ENCODE measurements at places on chromosomes 2 and 18.

DNA sequence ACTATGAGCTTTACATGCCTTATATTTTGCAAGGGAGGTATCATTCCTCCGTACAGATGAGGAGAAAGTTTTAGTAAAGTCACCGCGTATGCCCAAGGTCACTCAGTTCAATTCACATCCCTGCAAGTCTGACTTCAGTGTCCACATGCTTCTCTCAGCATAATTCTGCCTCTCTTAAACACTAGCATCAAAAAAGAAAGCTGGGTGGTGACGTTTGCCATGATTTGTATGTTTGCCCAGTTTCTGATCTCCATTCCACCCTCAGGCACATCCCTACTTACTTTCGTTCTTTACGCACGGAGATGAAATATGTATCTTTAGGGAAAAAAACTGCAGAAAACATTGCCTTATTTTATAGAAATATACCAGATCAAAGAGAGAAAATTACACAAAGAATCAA lies 129.2 kb upstream of the PTPRM start:
- no peak for DNase-seq

DNA sequence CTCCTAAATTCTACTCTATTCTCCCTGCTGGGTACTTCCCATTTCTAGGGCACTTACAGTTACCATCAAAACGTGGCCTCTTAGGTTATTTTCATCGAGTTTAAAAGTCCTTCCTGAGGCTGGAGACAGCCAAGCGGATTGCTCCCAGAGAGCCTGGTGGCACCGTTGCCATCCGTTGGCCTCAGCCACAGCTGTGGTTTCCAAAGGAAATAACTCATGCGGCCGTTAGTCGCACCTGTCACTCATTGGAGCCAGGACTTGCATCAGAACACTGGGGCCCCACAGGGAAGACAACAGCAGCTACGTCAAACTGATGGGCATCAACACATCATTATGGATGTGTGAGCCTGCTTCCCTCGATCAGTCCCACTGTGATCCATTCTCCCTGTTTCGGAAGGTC lies 453.4 kb downstream of the BCL11A start:
- no peak for DNase-seq

DNA sequence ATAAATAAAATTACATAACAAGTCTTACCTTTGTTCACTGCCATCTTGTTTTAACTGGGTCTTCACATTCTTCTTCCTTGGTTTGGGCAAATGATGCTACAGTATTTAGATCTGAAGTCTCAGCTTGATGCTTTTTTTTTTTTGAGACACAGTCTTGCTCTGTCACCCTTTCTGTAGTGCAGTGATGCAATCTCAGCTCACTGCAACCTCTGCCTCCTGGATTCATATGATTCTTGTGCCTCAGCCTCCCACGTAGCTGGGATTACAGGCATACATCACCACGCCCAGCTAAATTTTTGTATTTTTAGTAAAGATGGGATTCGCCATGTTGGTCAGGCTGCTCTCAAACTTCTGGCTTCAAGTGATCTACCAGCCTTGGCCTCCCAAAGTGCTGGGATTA lies 53.2 kb upstream of the MAT2A start:
- DNase-seq: no peak

DNA sequence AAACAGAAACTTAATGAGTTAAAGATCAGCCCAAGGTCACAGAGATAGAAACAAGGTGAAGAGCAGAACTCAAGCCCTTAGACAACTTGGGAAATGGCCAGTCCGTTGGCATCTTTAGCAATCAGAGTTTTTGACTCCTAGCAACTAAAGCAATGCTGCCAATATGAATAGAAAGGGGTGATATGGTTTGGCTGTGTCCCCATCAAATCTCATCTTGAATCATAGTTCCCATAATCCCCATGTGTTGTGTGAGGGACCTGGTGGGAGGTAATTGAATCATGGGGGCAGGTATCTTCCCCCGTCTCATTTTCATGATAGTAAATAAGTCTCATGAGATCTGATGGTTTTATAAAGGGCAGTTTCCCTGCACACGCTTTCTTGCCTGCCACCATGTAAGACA lies 170.2 kb downstream of the DDX1 start:
- DNase-seq: no peak

GRCh38 chr18:79552696-79553095 lies 126.9 kb upstream of the CTDP1 start:
- no peak for DNase-seq

DNA sequence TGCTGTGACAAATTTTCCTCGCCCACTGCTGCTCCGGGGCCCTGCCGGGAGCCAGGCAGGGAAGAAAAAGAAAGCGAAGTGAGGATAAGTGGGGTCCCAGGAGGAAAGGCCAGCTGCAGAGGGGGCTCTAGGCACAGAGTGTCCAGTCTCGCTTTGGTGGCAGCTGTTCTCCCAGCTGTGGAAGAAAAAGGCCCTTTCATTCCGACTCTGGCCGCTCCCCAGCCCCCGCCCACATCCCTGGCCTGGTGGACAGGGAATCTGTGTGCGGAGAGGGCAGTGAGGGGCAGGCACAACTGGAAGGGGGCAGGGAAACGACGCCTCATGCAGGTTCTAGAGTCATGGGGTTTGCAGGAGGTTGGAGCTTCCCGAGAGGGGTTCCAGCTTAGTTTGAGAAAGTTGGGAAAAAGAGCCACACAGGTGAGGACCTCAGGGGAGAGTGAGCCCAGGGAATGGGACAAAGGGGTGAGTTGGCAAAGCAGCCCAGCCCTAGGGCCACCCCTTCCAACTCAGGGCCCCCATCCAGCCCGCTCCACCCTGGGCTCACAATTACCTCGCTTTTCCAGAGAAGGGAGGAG lies 1.8 kb downstream of the RTKN start:
- no peak for DNase-seq

DNA sequence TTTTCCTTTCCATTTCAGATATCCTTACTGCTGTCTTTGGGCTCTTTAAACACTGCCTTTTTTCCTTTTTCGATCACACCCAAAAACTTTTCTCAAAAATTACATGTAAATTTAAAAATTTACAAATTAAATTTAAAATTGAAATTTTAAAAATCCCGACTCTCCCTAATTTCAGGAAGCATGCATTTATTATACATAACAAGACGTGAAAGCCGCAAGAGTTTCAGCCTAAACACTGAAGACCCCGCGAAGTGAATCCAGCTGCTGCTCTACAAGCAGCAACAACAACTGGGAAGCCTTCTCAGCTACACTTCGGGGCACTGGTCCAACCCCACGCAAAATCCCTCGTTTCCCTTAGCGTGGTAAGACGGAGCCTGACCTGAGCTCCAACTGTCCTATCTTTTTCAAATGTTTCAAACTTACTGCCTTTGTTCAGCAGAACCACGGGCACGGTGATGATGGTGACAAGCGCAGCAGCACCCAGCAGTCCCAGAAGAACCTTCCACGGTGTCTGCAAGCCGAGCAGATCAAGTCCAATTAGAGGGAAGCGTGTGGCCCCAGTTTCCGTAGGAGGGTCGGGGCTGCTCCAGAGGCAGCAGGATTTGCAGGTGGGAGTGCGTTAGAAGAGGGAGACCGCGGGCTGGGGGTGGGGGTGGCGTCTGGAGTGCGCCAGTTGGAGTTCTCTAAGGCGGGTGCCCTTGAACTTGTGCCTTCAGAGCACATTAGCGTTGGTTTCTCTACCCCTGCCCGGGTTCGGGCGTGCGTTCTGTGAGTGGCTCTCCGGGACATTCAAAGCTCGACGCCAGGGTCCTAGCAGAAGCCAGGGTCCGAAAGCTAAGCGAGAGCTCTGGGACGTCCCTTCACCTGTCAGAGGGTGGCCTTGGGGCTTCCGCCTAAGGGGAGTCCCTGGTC lies 783 bp downstream of the DPP4 start:
- DNase-seq: no peak

DNA sequence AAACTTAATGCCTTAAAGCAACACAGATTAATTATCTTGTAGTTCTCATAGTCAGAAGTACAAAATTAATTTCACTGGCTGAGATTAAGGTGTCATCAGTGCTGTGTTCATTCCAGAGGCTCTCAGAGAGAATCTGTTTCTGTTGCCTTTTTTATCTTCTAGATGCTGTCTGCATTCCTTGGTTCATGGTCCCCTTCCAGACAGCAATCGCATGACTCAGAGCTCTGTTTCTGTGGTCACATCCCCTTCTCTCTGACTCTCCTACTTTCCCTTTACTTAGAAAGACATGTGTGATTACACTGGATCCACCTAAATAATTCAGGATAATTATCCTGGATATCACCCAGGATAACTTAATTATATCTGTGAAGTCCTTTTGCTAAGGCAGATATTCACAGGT lies 148.6 kb downstream of the MAIP1 start:
- DNase-seq: no peak

- DNase-seq: no peak
Observed at GRCh38 chr2:38698467-38699003, 32.6 kb downstream of the GALM start.

- no peak for DNase-seq
Observed at GRCh38 chr2:38248255-38248654, 128.8 kb downstream of the ATL2 start.

DNA sequence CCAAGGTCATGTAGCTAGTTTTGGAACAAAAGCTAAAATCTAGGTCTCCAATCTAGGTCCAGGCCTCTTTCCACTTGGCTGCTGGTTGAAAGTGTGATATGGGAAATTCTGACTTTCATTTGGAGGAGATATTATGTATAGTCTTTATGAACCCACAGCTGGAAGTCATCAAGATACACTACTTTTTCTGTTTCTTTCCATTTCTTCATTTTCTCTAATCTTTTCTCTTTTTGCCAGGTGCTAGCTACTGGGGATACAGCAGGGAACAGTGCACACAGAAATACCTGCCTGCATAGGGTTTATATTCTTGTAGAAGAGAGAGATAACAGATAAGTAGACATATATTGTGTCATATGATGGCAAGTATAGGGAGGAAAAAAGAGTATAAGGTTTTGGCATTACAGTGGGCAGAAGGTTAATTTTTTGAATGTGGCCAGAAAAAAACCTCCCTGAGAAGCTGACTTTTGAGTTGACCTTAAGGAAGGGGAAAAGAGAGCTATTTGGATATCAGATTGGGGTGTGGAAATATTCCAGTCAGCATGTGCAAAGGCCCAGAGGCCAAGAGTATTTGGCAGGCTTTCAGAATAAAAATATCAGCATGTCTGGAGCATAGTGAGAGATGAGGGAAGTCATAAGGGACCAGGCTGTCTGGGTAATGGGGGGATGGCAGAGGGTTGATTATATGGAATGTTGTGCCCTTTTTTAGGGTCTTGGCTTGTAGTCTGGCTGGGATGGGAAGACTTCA lies 15.6 kb downstream of the IL1R1 start:
- no peak for DNase-seq

DNA sequence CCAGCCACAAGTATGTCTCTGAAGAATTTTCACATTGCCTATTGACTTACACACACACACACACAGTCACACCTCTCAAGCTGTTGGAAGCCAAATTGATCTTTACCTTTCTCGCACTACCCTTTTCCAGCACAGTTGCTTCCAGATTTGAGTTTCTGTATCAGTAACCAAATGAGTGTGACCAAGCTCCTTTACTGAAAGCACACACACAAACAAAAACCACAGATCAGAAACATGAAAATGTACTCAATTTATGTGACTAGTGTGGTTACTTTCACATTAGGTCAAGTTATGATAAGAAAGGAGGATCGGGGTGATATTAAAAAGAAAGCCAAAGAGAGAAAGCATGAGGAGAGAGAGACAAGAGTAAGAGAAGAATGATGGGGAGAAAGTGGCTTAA lies 993.9 kb upstream of the POU3F3 start:
- no peak for DNase-seq

- DNase-seq: no peak
Observed at GRCh38 chr18:13316063-13316462, 97.5 kb downstream of the LDLRAD4 start.

GRCh38 chr2:14577843-14578242 lies 54.7 kb upstream of the LRATD1 start:
- DNase-seq: no peak

DNA sequence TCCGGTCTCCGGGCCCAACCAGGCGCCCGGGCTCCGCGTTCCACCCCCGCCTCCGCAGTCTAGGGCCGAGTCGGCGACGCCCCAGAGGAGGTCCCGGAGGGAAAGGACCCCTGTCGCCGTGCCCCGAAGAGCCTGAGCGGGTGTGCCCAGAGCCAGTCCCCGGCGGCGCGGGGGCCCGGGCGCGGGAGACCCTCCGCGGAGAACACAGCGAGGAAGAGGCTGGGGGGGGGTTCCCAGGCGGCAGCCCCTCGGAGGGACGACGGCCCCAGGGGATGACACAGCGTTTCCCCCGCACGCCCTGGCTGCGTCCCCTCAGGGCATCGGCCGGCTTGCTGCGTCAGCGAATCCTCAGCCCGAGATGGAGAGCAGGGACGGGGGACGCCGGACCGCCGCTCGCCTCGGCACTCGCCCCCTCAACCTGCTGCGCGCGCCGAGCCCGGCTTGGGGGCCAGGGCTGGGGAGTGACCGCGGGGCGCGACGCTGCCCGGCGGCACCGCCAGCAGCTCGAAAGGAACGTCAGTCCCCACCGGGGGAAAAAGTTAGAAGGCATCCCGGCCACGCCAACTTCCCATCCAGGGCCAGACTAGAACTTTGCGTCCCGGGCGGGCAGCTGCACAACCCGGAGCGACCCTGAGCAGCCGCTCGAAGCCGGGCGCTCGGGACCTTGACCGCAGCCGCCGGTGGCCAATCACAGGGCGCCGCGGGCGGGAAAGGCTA lies 711 bp downstream of the SFXN5 start:
- no peak for DNase-seq

GRCh38 chr2:221518201-221518934 lies 53.7 kb downstream of the EPHA4 start:
- DNase-seq: peak; percentile 59

DNA sequence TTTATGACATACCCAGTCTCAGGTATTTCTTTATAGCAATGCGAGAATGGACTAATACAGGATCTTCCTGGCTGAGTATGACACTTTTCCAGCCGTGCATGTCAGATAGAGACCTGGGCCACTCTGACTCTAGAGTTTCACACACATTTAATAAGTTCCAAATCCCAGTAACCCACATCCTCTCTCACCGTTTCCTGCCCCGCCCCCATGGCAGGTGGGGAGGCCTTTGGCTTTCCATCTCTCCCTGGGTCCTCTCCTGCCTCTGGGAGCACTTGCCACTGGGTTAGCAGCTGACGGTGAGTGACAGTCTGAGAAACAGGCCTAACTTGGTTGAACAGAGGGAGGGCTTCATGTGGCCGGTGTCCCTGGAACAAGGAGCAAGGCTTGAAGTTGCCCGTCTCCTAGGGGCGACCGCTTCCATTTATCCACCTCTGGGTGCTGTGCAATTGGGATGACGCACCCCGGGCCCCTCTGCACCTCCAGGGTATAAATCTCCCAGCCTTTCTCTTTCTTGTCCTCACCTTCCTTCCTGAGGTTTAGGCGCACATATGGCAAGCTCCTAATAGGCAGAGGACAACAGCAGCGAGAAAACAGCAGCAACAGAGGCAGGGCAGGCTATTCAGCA lies 152.7 kb upstream of the HDAC4 start:
- no peak for DNase-seq

- DNase-seq: no peak
Observed at GRCh38 chr2:186617148-186617547, 27.3 kb downstream of the ITGAV start.

- DNase-seq: no peak
Observed at GRCh38 chr18:6022845-6023244, 127.5 kb upstream of the TMEM200C start.
